ENCODE measurements at places on chromosomes 1 and 21. TPM values are rescaled to one million over a fixed set of nuclear protein-coding genes. Genes with fewer than 3 reads are reported as not detected.

FAM72B gene
- 17.8 TPM for total RNA-seq

UMODL1 gene
- 0.34 TPM for total RNA-seq

OR2L13 gene
- not detected for total RNA-seq

RCSD1 gene
- total RNA-seq = 142 TPM

KHDRBS1 gene
- total RNA-seq = 129 TPM

SERPINC1 gene
- not detected for total RNA-seq

ABCG1 gene
- total RNA-seq = 49.7 TPM

KMO gene
- 0.51 TPM for total RNA-seq

KCNE1 gene
- total RNA-seq = 0.27 TPM

TMEM63A gene
- total RNA-seq = 188 TPM
